A673 (cell line): ENCODE measurements at places on chromosomes 6 and 20.

DNA sequence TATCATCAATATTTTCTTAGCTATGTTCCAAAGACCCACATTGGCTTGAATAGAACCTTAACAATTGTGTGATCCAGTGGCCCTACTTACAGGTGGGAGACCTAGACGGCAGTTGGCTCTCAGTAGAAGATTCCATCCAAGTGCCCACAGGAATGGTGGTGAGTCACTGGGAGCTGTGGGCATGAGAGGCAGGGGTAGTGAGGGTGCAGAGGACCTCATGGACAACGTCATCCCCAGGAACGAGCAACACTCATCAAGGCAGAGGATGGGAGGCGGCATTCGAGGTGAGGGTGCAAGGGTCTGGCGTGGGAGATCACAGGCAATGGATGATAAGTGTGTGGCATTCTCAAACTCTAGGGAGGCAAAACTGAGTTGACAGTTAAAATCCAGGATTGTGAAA lies 17.5 kb upstream of the SPO11 start:
- no peak for DNase-seq

DNA sequence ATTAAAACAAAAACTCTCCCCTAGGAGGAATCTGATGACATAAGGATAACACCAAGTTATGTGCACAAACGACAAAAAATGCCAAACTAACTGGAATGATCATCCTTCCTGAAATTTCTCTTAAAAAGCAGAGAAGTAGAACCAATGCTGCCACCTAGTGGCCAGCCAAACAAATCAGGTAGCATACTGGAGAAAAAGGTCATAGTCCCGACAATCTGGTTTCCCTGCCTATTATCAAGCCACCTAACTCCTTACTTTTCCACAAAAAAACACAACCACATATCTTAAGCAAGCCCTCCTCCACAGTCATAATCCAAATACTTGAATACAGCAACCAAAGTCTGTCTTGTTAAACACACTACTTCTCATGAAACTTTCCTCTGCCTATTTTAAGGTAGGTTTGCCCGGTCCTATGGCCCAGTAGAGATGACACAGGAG lies 5.3 kb downstream of the OARD1 start:
- DNase-seq: peak; percentile 77

- peak; percentile 30 for DNase-seq
Observed at GRCh38 chr6:39829331-39829730, 37.2 kb downstream of the DAAM2 start.

DNA sequence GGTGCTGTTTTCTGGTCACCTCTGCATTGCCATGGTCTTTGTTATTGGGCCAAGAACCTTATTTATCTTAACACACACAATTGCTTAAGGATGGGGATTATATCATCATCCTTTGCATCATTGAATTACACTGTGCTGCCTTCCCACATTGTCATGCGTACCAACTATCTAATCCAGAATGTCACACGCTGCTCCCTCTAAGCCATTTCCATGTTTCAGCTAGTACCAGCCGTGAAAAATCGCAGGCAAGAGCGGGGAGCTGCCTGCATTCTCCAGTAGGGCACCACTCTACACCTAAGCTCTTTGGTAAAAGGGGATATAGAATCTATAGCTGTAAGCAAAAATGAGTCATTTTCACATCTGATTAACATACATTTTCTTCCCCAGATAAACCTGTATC lies 277.0 kb downstream of the PRL start:
- no peak for DNase-seq

DNA sequence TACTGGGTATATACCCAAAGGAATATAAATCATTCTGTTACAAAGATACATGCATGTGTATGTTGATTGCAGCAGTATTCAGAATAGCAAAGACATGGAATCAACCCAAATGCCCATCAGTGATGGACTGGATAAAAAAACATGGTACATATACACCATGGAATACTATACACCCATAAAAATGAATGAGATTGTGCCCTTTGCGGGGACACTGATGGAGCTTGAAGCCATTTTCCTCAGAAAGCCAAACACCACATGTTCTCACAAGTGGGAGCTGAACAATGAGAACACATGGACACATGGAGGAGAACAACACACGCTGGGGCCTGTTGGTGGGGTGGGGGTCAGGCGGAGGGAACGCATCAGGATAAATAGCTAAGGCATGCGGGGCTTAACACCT lies 41.3 kb upstream of the MAPK13 start:
- DNase-seq: no peak

GRCh38 chr6:93685494-93685893 lies 266.1 kb upstream of the EPHA7 start:
- DNase-seq: no peak

DNA sequence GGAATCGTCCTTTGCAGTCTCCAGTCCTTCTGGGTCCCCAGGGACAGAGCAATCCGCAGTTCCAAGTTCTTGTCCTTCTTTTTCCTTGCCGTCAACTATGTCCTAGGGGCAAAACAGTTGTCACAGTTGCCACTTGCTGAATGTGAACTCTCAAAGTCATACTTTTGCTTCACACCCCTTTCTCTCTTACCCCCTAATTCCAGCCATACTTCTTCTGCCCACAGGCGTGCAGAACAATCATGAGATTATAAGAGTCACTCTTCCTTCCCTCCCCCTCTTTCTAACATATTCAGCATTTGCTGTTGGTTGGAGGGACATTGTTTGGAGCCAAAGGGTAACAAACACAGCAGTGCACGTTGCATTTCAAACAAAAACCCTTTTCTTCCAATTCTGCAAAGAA lies 74.4 kb downstream of the BCAS1 start:
- no peak for DNase-seq

DNA sequence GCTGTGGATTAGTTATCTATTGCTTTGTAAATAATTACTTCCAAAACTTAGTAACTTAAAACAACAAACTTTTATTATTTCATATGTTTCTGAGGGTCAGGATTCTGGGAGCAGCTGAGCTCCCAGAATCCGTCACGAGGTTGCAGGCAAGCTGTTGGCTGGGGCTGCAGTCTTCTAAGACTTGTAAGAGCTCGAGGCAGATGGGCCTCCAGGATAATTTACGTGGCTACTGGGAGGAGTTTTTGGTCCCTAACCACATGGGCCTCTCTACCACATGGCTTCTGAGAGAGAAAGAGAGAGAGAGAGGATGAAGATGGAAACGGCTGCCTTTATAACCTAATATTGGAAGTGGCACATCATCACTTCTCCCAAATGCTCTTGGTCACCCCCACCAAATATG lies 64.9 kb upstream of the SULF2 start:
- no peak for DNase-seq

DNA sequence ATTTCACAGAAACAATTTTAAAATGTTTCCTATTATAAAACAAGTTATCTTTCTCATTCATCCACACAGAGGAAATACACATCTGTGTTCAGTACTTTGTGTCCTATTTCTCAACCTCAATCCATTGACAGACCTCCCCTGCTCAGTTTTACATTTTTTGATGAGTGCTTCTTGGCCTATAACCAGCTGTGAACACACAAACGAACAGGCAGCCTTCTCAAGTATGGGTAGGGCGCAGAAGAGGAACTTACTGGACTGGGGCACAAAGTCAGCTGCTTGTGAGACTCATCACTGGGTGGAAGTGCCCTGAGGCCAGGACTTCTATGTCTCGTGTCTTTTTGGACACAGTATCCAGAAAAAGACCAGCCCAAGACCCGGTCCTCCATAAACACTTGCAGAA lies 2.8 kb downstream of the RPS6KA2 start:
- peak; percentile 12 for DNase-seq

GRCh38 chr20:36342331-36343120 lies 36.4 kb downstream of the DLGAP4 start:
- DNase-seq: no peak

- DNase-seq: no peak
Observed at GRCh38 chr6:18053078-18053477, 65.6 kb upstream of the KIF13A start.

GRCh38 chr6:118895859-118896258 lies 1.9 kb downstream of the ASF1A start:
- no peak for DNase-seq

DNA sequence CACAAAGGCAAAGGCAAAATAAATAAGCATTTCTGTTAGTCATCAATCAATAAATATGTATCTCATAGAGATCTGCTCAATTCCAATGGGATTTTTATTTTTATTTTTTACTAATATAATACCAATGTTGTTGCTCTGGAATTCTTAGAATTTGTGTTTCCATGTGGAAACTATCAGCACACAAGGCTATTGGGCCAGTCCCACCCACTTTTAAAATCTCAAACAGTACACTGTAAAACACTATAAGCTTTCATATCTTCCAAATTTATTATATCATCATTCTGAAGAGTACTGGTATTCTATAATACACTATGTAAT lies 563.8 kb upstream of the MARCKS start:
- DNase-seq: no peak

GRCh38 chr6:39892490-39893129 lies 41.7 kb downstream of the MOCS1 start:
- DNase-seq: peak; percentile 48
